ENCODE measurements at places on chromosomes 5 and 9.

DNA sequence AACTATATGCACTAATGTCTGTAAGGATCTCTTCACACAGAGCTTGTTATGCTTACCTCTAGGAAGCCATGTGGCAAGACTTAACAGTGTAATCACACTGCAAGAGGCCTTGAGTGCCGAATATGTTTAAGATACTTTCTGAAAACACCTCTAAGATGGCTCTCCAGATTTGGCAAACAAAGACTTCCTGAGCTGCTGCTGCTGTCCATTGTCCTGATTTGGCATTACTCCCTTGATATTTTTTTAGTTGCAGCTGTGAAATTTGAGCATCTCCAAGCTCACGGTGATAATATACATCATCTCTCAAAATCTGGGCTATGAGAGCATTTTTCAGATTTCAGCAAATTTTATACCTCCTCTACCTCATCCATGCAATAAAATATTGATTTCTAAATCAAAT is 384.5 kb upstream of the CDH6 start:
- no peak for DNase-seq

DNA sequence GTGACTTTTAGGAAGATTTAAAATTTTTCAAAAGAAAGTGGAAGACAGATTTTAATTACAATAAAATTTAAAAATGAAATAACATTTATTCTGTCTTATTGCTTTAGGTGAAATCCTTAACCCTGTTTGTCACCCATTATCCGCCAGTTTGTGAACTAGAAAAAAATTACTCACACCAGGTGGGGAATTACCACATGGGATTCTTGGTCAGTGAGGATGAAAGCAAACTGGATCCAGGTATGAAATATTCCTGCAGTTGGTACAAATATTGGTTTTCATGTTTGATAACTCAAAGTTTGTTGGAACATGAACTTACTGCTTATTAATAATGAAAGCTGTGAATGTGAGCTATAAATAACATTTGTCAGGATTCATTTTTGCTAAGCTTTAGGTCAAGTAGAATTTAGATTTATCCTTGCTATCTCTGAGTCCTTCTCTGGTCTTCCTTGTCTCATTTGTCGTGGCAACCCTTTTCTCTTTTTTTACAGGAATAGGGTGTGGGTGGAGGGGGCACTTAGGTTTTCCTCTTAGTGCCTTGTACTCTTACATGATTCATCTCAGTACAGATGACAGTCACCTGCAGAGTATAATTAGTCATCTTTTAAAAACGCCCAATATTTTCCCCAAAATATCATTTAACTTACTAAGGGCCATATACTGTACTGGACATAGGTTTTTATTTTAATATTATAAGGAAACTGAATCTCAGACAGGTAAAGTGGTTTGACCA is 95.3 kb upstream of the RASGRF2 start:
- no peak for DNase-seq

DNA sequence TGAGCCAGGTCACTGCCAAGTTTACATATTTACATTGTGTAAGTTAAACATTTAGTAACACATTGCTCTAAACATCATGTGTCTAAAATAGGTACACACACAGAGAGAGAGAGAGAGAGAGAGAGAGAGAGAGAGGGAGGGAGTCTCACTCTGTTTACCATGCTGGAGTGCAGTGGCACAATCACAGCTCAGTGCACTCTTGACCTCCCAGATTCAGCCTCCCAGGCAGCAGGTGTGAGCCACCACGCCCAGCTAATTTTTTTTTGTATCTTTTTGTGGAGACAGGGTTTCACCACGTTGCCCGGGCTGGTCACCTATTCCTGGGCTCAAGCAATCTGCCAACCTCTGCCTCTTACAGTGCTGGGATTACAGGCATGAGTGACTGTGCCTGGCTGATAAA is 1045.3 kb downstream of the TLE1 start:
- no peak for DNase-seq

- DNase-seq: no peak
Observed at GRCh38 chr9:134618163-134618832, 23.3 kb upstream of the COL5A1 start.

GRCh38 chr9:126462617-126463016 is 136.0 kb downstream of the MVB12B start:
- no peak for DNase-seq

- DNase-seq: no peak
Observed at GRCh38 chr9:134231330-134231745, 67.0 kb upstream of the RNU6ATAC start.

DNA sequence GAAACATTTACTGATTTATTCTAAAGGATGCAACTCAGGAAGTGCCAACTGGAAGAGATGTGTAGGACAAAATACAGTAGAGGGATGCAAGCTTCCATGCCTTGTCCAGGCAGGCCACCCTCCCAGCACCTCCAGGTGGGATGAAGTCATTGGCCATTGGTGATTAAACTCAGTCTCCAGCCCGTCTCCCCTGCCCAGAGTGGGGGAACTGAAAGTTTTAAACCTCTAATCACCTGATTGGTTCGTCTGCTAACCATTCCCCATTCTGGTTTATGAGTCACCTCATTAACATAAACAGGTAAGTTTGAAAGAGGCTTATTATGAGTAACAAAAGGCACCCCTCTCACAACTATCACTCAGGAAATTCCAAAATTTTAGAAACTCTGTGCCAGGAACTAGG is 8.1 kb downstream of the TNFAIP8 start:
- no peak for DNase-seq

DNA sequence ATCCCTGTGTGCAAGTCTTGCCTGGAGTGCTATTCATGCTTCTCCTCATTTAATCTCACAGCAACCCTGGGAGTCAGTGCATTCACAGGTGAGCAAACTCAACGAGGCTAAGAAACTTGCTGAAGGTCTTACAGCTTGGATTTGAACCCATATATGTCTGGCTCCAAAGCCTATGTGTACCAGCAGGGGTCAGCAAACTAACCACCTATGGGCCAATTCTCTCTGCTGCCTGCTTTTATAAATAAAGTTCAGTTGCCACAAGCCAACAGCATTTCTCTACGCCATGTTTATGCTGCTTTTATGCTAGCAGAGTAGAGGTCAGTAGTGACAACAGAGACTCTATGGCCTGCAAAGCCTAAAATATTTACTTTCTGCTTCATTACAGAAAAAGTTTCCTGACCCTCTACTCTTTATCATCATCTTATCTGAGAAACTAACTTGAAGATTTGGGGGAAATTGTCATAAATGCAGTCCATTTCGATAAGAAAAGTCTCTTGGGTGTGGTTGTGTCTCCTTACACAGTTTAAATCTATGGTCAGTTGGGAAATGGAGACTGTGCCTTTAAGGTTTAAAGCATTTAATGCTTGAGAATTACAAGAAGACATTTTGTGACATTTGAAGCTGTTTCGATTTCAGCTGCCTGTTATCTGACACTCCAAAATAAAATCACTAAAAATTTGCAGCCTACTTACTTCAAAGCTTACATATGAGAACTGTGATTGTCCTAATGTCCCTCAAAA is 137.7 kb downstream of the PRELID2 start:
- no peak for DNase-seq

DNA sequence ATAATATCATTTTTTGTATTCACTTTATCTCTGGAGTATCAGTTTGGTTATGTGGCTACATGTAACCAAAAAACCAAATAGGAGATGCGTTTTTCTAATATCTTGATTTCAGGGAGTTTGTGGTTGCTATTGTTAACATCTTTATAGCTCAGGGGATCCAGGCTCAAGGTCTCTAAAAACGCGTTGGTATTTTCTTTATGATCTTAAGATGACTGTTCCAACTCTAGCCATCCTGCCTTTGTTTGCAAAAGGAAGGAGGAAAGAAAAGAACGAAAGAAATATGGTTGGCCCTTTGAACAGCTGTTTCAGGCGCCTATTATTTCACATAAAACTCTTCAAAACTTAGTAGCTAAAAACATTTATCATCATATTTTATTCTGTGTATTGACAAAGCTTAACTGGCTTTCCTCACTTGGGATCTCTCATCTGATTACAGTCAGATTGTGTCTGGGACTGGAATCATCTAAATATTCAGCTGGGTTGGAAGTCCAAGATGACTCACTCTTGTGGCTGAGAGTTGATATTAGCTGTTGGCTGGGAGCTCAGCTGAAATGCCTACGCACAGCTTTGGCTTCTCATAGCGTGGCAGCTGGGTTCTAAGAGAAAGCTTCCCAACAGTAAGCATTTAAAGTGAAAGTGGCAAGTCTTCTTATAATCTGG is 60.1 kb downstream of the FAM174A start:
- DNase-seq: no peak

DNA sequence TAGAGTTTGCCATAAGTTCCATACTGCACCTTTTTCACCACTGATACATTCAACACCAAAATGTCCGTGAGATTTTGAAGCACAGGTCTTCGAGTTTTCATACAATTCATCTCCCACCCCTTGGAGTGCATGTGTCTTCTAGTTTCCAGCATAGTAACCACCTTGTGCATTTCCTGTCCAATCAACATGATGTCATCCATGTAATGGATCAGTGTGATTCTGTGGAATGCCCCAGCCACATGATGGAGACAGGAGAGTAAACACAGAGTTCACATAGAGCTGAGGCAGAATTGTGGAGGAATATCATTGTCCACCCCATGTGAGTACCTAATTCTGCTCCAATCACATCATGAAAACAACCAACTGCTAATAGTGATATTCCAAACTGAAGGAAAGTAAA is 441.5 kb upstream of the CDH6 start:
- DNase-seq: no peak

DNA sequence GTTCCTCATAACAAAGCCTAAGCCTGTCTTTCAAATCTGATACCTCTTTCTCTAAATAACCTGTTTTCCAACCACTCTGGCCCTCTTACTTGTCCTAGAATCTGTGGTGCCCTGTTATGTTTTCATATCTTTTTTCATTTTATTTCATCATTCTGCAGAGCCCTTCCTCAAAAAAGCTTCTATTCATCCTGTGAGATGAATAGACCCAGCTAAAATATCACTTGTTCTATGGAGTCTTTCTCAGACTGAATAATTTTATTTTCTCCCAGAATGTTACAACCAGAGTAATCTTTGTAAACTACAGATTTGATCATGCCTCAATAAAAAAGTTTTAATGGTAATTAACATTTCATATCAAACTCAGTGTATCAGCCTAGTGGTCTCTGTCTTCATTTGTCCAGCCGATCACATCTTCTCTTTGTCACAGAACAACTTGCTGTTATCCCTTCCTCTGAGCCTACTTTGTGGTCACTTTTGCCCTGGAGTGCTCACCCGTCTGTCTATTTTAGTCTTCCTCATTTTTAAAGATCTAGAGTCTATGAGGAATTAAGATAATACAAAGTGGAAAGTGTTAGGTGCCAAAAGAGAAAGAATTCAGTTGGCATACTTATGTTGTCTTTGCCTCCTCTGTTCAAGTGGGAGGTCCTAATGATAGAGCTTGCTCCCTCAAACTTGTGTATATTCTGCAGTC is 77.8 kb downstream of the ZCCHC7 start:
- DNase-seq: no peak

GRCh38 chr9:68418259-68418845 is 61.9 kb downstream of the PGM5 start:
- no peak for DNase-seq

GRCh38 chr5:172849606-172850453 is 15.8 kb downstream of the ERGIC1 start:
- DNase-seq: no peak

DNA sequence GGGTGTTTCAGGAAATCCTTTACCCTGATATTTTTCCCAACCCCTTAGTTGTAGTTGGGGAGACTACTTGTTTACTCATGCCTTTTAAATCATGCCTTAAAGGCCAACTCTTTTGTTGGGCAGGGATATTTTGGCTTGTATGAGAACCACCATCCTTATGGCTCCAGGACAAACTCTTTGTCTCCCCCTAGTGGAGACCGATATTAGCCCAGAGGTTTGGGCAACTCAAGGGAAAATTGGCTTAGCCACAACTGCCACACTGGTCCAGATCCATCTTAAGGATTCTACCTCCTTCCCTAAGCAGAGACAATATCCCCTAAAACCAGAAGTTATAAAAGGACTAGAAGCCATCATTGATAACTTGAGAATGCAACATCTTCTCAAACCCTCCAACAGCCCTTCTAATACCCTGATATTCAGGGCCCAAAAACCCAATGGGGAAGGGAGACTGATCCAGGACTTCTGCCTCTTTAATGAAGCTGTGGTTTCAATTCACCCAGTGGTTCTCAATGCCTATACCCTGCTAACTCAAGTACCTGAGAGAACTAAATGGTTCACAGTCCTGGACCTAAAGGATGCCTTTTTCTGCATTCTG is 100.9 kb upstream of the HCN1 start:
- DNase-seq: no peak

DNA sequence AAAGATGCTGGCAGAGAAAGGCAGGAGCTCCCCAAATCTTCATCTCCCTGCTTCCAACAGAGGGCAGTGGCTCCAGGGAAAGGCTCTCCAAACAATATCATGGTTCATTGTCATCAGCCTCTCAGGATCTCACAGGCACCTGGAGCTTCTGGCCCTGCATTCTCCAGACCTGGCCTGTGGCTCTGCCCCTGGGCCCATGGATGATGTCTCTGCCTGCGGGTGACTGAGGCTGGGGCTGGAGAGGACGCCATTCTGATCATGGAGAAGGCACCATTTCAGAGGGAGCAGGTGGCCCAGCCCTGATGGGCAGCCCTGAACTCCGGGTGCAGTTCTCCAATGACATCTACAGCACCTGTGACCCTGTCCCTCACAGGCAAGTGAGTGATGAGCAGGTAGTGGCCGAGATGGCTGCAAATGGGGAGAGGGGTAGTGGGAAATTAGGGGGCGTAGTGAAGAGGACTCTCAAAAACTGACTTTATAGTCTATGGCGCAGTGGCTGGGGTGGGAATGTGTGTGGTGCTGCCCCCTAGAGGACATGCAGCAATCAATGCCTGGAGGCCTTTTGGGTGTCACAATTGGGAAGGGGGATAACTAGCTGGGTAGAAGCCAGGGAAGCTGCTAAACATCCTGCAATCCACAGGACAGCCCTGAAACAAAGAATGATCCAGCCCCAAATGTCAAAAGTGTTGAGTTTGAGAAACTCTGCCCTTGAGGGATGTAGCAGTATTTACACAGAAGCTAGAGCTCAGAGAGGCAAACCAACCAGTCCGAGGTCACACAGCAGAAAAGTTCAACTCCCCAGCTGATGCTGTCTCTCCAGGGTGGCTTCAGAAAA is 3.2 kb downstream of the SH3PXD2B start:
- DNase-seq: peak; percentile 9
